ENCODE measurements at places on chromosomes 7 and 10. TPM values are rescaled to one million over a fixed set of nuclear protein-coding genes. Genes with fewer than 3 reads are reported as not detected.

Gene ZEB1
- total RNA-seq = 36.1 TPM

DNA sequence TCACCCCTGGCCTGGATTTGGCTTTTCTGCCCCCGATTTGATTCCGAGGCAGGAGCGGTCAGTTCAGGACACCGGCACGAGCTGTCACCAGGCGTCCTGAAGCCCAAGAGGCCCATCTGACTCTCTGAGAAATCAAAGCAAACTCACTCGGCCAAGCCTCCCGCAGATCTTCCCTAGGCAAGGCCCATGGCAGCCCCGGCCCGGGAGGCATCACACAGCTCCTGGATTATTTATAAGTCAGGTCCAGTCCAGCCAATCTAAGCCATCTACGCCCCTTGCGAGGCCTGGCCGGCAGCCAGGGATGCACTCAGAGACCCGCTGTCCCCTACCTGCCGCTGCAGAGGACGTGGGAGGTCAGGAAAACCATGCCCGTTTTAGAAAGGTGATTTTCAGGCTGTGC, 87.3 kb upstream of the DIP2C start:
- no peak overlapping the region for H3K27ac ChIP-seq
- H3K36me3 ChIP-seq = no peaks in the 10 kb centered on the region
- H3K4me3 ChIP-seq = no peak overlapping the region

Gene TUBB8
- not detected for total RNA-seq

- H3K27me3 ChIP-seq = no peaks in the 10 kb centered on the region
- no peak overlapping the region for H3K27ac ChIP-seq
- no peaks in the 10 kb centered on the region for H3K36me3 ChIP-seq
- H3K4me3 ChIP-seq = no peak overlapping the region
- no peak for DNase-seq
Observed at GRCh38 chr10:101848894-101849351, 5.3 kb upstream of the KCNIP2 start.

Gene UTF1
- total RNA-seq = not detected

Gene MUC12
- total RNA-seq = not detected

Gene JCAD
- total RNA-seq = 0.12 TPM

Gene UPK3B
- 1.3 TPM for total RNA-seq

DNA sequence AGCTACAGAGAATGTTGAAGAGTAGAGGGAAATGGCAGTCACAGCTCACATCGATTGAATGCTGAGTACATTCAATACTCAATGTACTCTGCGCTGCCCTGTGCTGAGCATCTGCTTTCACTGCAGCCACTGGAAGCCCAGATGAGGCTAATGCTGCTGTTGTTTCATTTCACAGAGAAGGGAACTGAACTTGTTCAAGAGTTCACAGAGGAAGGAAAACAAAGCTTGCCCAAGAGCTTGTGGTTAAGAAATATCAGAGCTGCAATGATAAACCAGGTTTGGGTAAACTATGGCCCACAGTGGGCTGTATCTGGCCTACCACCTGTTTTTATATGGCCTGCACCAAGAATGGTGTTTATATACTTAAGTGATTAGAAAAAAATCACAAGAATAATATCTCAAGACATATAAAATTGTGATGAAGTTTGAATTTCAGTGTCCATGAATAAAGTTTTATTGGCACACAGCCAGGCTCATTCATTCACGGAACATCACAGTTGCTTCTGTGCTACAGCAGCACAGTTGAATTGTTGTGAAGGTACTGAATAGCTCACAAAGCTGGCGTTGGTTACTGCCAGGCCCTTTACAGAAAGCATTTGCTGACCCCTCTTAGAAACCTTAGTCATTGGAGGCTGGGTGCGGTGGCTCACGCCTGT, 64.1 kb downstream of the CFAP58 start:
- DNase-seq = no peak
- H3K4me3 ChIP-seq = no peak overlapping the region
- no peak overlapping the region for H3K27ac ChIP-seq
- H3K4me1 ChIP-seq = no peaks in the 10 kb centered on the region
- H3K27me3 ChIP-seq = peaks cover 2% of the 10 kb centered on the region
- H3K36me3 ChIP-seq = no peaks in the 10 kb centered on the region

Gene NKX1-2
- not detected for total RNA-seq

Gene TMEM168
- 17.5 TPM for total RNA-seq

DNA sequence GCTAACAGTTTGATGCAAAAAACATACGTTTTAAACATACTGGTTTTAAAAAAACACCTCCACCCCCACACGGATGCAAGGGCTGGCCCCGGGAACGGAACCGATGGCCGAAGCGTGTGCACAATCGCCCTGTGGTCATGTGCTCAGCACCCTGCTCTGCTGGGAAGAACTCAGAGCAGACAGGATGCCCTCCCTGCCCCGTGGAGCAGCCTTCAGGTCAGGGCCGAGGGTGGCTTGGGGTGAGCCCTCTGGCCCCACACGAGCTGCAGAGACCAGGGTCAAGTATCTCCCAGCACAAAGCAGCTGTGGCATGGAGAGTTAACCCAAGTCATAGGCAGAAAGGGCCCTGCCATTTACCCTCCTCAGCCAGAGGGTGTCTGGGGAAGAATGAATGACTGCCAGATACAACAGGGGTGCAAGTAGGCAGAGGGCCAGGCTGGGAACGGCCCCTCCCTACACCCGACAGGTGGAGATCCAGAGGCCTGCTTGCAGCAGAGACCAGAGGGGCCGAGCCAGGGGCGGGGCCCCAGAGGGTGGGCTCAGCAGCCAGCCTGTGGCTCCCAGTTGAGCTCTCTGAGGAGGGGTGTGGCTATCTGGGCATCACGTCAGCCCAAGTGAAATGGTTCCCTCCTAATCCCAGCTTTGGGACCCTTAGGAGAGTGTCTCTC, 56.8 kb downstream of the ZRANB1 start:
- no peaks in the 10 kb centered on the region for H3K4me1 ChIP-seq
- no peaks in the 10 kb centered on the region for H3K36me3 ChIP-seq
- no peak for DNase-seq
- no peak overlapping the region for H3K4me3 ChIP-seq

DNA sequence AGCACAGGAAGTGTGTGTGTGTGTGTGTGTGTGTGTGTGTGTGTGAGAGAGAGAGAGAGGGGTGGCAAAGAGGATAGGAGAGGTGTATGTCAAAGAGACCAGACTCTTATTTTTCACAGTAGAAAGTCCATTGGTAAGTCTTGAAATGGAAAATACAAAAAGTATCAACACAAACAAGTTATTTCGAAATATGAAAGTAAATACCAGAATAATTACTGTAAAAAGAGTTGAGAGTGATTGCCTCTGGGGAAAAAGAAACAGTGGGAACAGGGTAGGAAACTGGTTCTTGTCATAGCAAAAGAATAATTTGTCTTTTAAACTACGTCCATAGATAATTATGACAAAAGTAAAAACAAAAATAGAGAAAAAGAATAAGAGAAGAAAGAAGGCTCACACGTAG, 29.0 kb upstream of the EIF5AL1 start:
- H3K27me3 ChIP-seq = peaks cover 21% of the 10 kb centered on the region
- no peaks in the 10 kb centered on the region for H3K36me3 ChIP-seq
- H3K27ac ChIP-seq = no peak overlapping the region
- no peaks in the 10 kb centered on the region for H3K4me1 ChIP-seq
- DNase-seq = no peak

GRCh38 chr10:43681220-43681619, 32.5 kb upstream of the ZNF32 start:
- H3K4me1 ChIP-seq = no peaks in the 10 kb centered on the region
- no peaks in the 10 kb centered on the region for H3K36me3 ChIP-seq
- peaks cover 25% of the 10 kb centered on the region for H3K27me3 ChIP-seq

DNA sequence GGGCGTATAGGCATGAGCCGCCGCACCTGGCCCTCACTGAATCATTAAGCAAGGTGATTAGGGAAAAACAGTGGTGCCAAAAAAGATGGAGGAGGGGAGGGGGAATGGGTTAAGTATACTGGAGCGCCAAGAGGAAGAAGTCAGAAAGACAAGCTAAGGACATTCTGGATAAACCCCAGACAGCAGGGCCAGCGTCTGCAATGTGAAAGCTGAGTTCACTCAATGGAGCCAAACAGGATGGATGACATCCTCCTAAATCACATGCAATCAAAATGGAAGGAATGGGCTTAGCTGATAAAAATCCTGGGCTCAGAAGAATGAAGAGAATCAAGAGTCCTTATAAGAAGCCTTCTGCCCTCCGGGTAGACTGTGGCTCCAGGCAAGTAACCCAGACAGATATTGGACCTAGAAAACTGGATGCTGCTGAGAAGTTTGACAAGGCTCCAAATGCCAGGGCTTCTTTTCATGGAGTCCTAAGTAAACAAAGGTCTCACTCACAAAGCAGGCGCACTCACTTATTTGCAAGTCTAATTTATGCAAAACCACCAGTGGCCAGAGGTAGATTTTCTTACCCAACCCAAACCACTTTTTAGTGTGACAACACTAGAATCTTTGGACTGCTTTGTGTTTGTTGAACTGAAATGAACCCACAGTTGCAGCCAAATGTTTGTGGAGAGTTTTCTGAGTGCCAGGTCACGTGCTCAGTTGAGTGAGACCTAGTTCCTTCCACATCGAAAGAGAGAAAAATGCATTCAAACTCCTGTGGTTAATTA, 519.1 kb upstream of the AUTS2 start:
- H3K27ac ChIP-seq = no peak overlapping the region
- no peaks in the 10 kb centered on the region for H3K27me3 ChIP-seq
- no peak for DNase-seq

DNA sequence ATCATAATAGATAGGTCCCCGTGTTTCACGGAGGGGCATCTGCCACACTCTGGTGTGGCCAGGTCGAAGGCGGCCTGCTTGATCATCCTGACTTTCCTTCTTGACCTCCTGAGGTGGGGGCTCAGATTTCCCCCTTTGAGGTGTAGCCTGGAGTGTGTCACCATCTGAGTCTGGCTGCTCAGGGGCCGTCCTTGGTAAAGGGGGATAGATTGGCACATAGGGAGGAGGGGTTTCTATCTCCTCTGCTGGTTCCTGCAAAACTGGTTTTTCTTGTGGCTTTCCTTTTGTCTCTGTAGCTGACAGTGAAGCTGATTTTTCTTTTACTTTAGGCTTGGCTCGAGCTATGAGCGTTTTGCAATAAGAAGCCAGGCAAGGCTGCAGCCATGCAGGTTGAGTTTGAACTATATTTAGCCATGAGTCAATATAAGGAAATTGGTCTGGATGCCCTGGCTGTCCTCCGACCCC, 7.1 kb upstream of the ZNF117 start:
- H3K27ac ChIP-seq = no peak overlapping the region
- H3K36me3 ChIP-seq = peaks cover 50% of the 10 kb centered on the region
- no peak overlapping the region for H3K4me3 ChIP-seq
- DNase-seq = no peak
- no peaks in the 10 kb centered on the region for H3K27me3 ChIP-seq
- peaks cover 1% of the 10 kb centered on the region for H3K4me1 ChIP-seq

DNA sequence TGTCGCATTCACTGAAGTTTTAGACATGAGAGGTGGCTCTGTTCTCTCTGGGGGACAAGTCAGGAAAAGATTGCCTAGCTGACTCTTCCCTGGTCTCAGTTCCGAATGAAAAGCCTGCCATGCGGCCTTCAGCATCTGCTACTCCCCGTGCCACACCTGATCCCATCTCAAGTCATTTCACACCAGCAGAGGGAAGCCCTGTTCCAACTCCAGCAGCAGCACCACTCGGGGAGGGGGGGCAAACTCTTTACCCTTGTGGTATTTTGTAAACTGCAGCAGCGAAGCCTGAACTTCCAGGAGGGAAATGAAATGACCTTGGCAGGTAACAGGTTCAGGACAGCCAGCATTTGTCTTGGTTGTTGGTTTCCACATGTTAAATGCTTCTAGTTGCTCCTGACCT, 13.8 kb downstream of the LRRC4 start:
- peaks cover 4% of the 10 kb centered on the region for H3K36me3 ChIP-seq
- H3K4me1 ChIP-seq = no peaks in the 10 kb centered on the region
- no peaks in the 10 kb centered on the region for H3K27me3 ChIP-seq
- H3K27ac ChIP-seq = no peak overlapping the region
- DNase-seq = no peak
- no peak overlapping the region for H3K4me3 ChIP-seq

Gene DNAH11
- total RNA-seq = 1.3 TPM

- DNase-seq = no peak
- H3K27ac ChIP-seq = no peak overlapping the region
- H3K36me3 ChIP-seq = no peaks in the 10 kb centered on the region
- H3K27me3 ChIP-seq = peaks cover 37% of the 10 kb centered on the region
- H3K4me3 ChIP-seq = no peak overlapping the region
Observed at GRCh38 chr10:91761721-91762120, 36.5 kb upstream of the TNKS2 start.

- H3K27me3 ChIP-seq = peaks cover 9% of the 10 kb centered on the region
- no peaks in the 10 kb centered on the region for H3K36me3 ChIP-seq
Observed at GRCh38 chr7:159035571-159036073, 109.0 kb downstream of the VIPR2 start.

DNA sequence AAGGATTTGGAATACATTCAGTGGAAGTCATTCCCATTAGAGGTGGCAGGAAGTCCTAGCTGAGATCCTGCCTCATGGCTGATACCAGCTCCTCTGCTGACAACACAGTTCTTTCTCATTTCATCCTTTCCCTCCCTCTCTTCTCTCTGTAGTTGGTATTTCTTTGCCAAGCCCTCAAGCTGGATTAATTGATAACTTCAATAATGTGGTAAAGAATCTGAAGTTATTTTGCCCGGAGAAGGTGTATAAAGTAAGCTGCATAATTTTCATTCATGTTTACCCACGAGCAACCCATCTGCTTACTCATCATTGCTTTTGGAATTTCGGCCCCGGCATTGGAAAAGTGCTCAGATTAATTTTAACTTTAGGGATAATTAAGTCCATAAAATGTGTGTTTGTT, 85.2 kb upstream of the PLPP4 start:
- H3K27me3 ChIP-seq = peaks cover 5% of the 10 kb centered on the region
- no peaks in the 10 kb centered on the region for H3K4me1 ChIP-seq
- no peak overlapping the region for H3K4me3 ChIP-seq

Gene CARD11
- total RNA-seq = 167 TPM

DNA sequence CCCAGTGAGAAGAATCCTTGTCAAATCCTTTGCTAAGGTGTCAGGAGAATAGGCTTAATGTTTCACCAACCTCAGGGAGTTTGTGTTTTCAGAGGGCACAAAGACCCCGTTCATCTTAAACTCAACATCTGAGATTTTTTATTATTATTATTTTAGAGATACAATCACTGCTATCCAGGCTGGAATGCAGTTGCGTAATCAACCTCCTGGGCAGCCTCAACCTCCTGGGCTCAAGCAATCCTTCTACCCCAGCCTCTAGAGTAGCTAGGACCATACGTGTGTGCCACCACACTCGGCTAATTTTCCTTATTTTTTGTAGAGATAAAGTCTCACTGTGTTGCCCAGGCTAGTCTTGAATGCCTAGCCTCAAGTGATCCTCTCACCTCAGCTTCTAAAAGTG, 599.2 kb downstream of the KCNMA1 start:
- H3K27ac ChIP-seq = no peak overlapping the region
- H3K4me3 ChIP-seq = no peak overlapping the region
- peaks cover 8% of the 10 kb centered on the region for H3K4me1 ChIP-seq
- no peaks in the 10 kb centered on the region for H3K36me3 ChIP-seq

DNA sequence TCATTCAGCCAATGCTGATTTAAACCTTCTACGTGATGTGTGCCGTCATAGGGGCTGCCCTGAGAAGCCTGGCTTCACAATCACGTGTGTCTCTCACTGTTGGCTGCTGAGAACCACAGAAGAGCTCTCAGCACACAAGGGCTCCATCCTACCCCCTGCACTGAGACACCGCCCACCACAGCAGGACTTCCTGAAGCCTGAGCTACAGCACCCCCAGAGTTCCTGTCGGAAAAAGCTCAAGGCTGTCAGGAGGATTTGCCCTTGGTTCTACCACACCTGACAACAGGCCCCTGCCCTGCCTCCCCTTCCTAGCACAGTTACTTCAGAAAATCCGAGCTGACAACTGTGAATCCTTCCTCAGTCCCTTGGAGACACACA, 191.9 kb downstream of the MAD1L1 start:
- no peaks in the 10 kb centered on the region for H3K27me3 ChIP-seq
- DNase-seq = no peak
- peak overlapping the region; percentile 16 for H3K27ac ChIP-seq
- H3K4me1 ChIP-seq = peaks cover 56% of the 10 kb centered on the region

- H3K4me3 ChIP-seq = no peak overlapping the region
- no peaks in the 10 kb centered on the region for H3K27me3 ChIP-seq
Observed at GRCh38 chr10:47111329-47111862, 188.6 kb upstream of the GDF10 start.

Gene SERPINE1
- 0.05 TPM for total RNA-seq
